Upper lobe of right lung (tissue), 1 donor: ENCODE measurements at places on chromosomes 1 and 21. TPM values are rescaled to one million over a fixed set of nuclear protein-coding genes. Genes with fewer than 3 reads are reported as not detected.

The IFI44 gene
- total RNA-seq = 63.2 TPM

DNA sequence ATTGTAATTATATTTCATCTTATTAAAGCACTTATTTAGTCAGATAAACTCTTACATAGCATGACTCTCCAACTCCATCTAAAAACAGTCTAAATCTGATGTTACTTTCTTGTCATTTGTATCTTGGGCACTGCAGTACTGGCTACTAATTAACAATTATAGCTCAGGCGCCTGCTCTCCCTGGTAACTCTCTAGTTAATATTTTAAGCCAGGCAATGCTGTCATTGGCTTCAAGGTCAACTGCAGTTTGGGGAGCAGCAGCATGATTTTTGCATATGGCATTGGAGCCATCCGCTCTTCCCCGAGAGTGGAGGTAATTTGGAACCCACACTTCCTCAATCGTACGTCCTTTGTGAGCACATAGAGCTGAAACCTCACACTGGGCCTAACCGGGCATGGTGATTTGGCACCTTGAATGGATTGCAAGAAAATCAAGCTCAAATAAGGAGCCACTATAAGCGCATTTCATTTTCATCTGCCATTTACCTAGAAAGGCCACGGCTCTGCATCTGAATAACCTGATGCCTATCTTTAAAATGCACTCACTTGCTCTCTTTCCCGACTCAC lies 187.7 kb downstream of the KAZN start:
- no peaks in the 10 kb centered on the region for H3K36me3 ChIP-seq
- no peaks in the 10 kb centered on the region for H3K4me1 ChIP-seq
- no peak overlapping the region for H3K4me3 ChIP-seq

DNA sequence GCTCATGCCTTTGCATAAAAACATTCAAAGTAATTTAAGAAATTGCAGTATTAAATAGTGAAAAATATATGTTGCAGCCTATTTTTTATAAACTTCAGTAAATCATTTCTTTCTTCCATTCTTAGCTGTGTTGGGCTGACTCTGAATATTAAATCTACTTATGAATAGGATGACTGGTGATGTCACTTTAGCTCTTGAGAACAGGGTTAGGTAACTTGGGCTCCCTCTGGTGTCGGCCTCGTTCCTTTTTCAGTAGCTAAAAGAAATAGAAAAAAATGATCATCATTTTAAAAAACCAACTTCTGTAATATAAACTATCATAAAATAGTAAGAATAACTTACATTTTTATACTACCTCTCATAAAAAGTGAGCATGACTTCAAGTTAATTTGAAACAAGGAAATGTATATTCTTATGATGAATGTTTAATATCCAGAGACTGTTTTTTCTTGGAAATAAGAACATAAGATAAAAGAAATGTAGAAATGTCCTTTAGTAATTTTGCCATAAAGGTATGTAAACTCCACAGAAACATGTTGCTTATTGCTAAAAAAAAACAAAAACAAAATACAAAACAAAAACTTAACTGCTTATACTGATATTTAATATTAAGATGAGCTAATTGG lies 26.8 kb upstream of the NCAM2 start:
- H3K4me1 ChIP-seq = no peaks in the 10 kb centered on the region
- H3K27me3 ChIP-seq = no peaks in the 10 kb centered on the region
- H3K27ac ChIP-seq = no peak overlapping the region
- H3K4me3 ChIP-seq = no peak overlapping the region

- no peak overlapping the region for H3K4me3 ChIP-seq
- peaks cover 4% of the 10 kb centered on the region for H3K4me1 ChIP-seq
- no peak overlapping the region for H3K27ac ChIP-seq
- H3K27me3 ChIP-seq = no peaks in the 10 kb centered on the region
- DNase-seq = no peak
These were observed 57.8 kb downstream of the EPB41 start for GRCh38 chr1:28971980-28972771.
